Thymus (tissue), 14 donors: ENCODE measurements at places on chromosomes 12 and 14. TPM values are rescaled to one million over a fixed set of nuclear protein-coding genes. Genes with fewer than 3 reads are reported as not detected.

Gene EMP1
- total RNA-seq: 8.1 TPM

Gene POLR3B
- total RNA-seq: 7.5 TPM

DNA sequence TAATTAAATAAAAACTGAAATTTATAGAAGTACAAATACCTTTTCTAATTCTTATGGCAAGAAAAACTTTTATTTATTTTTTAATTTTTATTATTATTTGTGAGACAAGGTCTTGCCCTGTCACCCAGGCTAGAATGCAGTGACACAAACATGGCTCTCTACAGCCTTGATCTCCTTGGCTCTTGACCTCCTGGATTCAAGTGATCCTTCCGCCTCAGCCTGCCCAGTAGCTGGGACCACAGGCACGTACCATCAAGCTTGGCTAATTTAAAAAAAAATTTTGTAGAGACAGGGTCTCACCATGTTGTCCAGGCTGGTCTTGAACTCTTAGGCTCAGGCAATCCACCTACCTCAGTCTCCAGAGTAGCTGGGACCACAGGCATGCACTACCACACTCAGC, 47.4 kb downstream of the COCH start:
- no peak for DNase-seq

- DNase-seq: no peak
Measured at GRCh38 chr14:89294060-89294459, 123.0 kb downstream of the FOXN3 start.

DNA sequence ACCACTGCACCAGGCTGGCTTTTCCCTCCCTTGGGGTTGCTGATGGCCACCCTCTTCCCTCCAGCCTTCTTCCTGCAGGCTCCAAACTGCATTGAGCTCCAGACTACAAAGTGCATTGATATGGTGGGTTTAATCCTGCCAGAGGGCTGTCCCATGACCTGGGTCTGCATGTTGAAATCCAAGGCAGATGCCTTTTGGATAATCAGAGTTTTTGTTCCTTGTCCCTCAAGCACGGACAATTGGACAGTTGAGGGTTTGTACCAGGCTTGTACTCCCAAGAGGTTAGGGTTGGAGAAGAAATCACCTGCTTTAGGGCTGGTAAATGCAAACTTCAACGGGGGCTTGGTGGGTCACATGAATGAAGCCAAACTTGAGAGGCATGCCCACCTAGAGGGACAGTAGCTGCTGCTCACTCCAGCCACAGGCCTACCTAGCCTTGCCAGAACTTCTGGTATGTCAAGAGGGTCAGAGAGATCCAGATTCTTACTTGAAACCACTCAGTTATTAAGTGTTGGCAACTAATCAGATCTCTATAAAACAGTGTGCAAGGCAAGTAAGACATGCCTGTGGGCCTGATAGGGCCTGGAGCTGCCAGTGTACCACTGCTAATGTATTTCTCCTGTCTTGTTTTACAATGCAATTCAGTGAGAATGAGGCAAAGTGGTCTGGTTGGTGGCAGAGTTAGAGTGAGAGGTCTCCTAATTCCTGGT, 21.7 kb upstream of the KRT83 start:
- DNase-seq: no peak

DNA sequence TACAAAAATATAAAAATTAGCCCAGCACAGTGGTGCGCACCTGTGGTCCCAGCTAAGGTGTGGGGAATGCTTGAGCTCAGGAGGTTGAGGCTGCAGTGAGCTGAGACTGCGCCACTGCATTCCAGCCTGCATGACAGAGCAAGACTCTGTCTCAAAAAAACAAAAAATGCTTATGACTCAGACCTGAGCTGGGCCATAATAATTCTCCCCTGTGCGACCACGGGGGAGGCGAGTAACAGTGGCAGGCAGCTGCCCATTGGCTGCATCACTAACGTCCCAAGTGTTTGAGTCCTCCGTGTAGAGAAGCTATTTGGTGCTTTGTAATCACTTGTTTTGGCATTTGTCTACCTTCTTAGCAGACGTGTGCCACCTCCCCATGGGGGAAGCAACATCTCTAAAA, 24.9 kb downstream of the PSMC1 start:
- no peak for DNase-seq

DNA sequence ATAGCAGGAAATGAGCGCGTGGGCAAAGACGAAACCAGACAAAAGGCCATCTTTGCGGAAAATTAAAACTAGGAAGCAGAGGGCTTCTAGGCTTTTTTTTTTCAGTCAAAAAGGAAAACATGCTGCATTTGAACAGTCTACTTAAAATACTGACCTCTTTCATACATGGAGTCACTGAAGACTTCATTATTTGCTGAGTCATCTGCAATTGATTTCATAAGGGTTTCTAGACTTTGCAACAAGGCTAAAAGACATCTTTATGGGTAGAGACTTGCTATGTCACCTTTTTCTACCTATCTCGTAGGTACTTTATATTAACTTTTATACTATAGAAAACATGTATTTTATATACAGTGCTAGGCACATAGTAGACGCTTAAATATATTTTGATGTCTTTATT, 238.4 kb downstream of the TMEM132D start:
- DNase-seq: no peak

- no peak for DNase-seq
Measured at GRCh38 chr12:13992106-13992505, 10.7 kb upstream of the GRIN2B start.
